Activated CD4-positive, alpha-beta T cell treated with anti-CD3 and anti-CD28 coated beads, Interleukin-2, Interleukin-6, amounts not matched to agents 100 ng/mL and 50 ng/mL, durations not matched to agents 16 hours and 8 hours (primary cell): ENCODE measurements at places on chromosomes 12 and 14.

DNA sequence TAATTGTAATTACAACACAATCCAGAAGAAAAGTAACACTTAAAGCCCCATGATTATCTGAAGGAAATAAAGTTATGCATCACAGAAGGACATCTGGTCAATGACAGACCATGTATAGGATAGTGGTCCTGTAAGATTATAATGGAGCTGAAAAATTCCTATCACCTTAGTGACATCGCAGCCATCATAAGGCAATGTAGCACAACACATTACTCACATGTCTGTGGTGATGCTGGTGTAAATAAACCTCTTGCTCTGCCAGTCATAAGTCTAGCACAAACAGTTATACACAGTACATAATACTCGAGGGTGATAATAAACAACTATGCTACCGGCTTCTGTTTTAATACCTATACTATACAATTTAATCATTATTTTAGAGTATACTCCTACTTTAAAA lies 11.2 kb downstream of the ATG2B start:
- no peak for DNase-seq

DNA sequence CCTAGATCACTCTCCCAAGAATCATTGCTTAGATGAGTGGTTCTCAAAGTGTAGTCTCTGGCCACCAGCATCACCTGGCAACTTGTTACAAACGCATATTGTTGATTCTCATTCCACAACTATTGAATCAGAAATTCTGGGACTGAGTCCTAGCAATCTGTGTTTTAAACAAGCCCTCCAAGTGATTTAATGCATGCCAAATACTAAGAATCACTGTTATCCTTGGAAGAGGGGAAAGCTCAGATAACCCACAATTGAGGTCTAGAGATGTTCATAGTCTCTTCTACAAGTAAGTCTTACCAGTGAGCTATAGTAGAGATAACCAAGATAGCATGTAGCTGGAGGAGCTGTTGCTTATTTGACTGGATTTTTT lies 666.6 kb downstream of the DIO2 start:
- no peak for DNase-seq

DNA sequence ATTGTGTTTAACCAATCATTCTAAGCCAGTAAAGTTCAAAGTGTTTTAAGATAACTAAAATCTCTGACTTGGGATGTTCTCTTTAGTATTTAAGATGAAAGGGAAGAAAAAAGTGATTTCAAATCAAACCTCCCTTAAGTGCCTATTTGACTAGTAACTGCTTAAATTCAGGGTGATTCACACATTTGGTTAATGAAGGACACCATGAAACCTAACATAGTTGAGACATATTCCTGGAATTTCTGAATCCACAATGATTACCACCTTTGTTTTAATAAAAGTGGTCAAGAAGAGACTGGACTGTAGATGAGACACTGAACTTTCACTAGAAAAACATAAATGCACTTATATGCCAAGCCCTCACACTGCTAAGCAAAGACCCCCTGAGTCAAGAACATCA lies 138.7 kb downstream of the MED13L start:
- DNase-seq = no peak

DNA sequence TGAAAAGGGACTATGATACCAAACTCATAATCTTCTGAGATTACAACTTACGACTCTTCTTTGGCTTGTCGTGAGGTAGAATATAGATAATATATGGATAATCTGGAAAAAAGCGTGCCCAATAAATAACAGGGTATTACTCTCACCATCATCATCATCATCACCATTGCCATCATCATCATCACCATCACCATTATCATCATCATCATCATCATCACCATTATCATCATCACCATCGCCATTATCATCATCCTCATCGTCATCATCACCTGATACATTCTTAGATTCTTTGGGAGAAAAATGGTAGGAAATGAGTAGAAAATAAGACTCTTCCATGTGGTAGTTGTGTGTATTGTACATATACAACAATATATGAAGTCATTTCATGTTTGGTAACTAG lies 259.8 kb downstream of the SYT1 start:
- no peak for DNase-seq

GRCh38 chr14:64997108-64997794 lies 10.6 kb downstream of the FNTB start:
- DNase-seq = peak; percentile 67

DNA sequence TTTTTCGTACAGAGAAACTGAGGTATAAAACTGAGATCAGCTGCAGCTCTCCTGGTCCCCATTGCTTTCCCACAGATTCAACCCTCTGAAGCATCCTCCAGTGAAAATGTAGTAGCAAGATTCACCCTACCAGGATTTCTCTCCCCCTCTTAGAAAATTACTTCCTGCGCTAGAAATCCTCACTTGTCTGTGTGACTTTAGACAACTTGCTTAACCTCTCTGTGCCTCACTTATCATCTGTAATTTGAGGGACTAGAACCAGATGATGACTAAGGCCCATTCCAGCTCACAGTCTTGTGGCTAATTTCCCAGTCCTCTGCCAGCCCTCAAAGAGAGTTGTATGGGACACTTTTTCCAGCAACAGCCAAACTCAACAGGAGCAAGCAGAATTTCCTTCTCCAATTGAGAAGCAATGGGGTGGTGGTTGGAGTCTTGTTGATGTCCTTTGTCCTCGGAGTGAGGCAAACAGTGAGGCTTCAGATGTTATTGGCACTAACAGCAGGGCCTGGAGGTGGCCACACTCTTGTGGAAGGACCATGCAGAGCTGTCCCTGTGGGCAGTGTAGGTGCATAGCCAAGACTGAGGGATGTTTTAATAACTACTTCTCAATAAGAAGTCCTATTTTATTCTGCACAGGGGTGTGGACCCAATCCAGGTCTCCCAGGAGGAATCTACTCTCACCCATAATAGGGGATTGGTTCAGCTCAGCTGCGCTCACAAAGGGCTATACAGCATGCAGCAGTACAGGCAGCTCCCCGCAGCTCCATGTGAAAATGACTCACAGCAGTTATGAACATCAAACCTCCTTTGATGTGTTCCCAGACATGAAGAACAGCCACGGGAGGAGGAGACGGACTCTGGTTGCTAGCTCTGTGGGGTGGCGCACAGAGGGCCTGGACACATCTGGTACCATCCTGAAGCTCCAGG lies 200.1 kb downstream of the DAD1 start:
- no peak for DNase-seq

- peak; percentile 64 for DNase-seq
These were observed 4.4 kb upstream of the C1RL start for GRCh38 chr12:7113389-7113871.

DNA sequence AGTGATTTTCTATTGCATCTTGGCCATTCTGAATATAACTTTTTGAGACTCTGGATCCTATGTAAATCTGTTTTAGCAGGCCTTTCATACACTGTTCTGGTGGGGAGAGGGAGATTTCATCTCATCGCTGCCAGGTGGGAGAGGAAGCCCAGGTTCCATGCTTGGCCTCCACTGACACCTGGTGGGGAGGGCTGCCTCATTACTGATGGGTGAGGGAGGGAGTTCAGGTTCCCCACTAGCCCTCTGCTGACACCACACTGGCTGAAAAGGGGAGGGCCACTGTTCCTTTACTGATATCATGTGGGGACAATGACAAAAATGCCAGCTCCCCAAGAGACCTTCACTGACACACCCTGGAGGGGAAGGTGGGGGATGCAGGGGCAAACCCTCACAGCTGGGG lies 2.4 kb upstream of the GALNT8 start:
- no peak for DNase-seq

GRCh38 chr12:122870867-122871664 lies 24.9 kb downstream of the VPS37B start:
- DNase-seq = no peak

DNA sequence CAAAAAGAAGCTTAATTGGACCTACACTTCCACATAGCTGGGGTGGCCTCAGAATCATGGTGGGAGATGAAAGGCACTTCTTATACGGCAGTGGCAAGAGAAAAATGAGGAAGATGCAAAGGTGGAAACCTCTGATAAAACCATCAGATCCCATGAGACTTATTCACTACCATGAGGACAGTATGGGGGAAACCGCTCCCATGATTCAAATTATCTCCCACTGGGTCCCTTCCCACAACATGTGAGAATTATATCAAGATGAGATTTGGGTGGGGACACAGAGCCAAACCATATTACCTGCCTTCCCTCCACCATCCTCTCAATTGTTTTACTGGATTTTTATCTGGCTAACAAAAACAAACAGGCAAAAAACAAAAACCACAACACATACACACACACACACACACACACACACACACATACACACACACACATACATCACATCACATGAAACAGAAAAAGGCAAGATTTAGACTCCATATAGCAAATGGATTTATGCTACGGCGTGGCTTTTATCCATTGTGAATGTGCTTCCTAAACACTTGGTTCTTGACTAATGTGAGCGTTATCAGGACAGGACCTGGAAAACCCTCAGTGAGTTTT lies 66.7 kb downstream of the ZFP36L1 start:
- DNase-seq = no peak

DNA sequence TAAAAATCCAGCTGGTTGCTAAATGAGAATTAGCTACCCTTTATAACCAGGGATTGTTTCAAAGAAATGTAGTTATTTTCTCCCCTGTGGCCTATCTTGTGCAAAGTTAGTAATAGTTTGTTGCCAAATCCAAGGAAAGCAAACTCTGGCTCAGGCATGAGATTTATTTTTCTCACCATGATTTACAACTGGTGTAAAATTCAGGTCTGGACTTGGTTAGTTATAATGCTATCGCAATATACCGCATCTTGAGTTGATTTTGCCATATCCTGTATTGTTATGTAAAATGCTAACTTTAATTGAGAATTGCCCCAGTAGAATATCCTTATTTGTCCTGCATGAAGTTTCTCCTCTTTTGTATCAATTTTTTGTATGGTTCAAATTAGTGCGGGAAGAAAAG lies 135.5 kb downstream of the CRADD start:
- no peak for DNase-seq

DNA sequence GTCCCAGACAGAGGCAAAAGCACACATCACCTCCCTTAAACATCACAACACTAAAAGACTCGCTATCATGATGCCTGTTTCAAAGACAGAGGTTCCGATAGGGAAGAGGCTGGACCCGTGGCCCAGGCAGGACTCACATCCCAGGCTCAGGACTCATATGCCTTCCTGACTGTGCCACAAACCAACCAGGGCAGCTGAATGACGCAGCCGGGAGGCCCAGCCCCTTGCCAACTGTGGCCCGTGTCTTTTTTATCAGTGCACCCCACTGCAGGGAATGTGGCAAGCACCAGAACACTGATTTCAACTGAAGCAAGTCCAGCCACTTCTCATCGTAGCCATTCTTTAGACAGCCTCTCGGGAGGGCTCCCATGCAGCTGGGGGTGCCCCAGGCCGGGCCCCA lies 132.3 kb downstream of the KSR2 start:
- no peak for DNase-seq

GRCh38 chr12:121861636-121862254 lies 3.1 kb upstream of the HPD start:
- DNase-seq = no peak

- DNase-seq = no peak
These were observed 94.1 kb downstream of the ANO6 start for GRCh38 chr12:45309836-45310626.

GRCh38 chr12:24668563-24668962 lies 280.3 kb downstream of the BCAT1 start:
- DNase-seq = no peak

DNA sequence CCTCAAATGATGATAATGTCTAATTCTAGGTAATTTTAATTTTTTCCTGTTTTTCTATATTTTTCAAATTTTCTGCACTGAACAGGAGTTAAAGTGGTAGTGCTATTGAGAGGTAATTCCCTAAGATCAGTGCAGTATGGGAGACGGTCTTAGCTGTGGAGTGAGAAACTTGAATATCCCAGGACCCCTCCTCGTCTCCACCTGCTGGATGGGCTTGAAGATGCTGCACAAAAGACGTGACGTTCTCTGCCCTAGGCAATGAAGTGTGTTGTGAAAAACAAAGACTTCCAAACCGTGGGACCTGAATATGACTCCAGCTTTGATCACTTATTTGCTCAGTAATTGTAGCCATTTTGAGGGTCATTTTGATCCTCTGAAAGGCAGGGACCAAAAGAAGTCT lies 298.1 kb downstream of the VRK1 start:
- DNase-seq = no peak

- DNase-seq = no peak
These were observed 42.6 kb downstream of the KRT80 start for GRCh38 chr12:52149182-52149641.

GRCh38 chr12:78236264-78236663 lies 405.6 kb downstream of the NAV3 start:
- DNase-seq = no peak

DNA sequence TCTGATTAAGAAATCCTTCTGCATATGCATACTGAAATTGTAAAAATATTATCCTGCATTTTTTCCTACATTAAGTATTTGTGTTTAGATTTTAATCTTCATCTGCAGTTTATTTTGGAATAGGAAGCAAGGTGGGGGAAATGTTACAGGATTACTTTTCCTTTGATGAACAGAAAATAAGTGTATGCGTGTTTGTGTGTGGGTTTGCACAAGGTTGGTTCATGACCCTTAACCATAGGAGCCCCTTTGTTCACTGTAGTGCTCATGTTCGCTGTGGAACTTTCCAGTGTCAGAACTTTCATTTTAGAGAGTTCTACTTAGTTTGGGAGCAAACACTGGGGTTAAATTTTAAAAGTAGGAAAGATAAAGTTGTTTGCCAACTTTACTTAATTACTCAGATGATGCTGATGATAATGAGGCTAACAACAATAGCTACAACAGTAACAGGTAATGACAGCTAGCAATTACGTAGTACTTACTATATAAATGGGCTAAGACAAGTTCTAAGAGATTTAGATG lies 6.4 kb upstream of the A2M start:
- no peak for DNase-seq

GRCh38 chr12:109193896-109194295 lies 77.5 kb downstream of the ACACB start:
- DNase-seq = no peak

DNA sequence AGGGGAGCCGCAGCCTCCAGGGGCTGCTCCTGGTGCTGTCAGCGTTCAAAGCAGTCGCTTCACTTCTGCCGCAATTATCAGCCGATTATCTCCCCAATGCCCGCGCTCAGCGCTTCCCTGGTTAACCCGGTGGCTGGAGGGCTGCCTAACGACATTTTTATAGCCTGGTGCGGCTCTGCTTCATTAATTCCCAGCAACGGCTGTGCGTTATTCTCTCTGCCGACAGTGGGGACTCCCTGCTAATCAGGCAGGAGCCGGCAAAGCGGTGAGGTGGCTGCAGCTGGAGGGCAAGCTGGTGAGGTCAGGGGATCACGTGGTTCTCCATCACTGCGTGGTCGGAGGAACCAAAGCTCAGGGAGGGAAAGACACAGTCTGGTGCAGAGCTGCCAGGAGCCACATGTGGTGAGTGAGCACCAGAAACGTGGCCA lies 62.9 kb downstream of the GLRX5 start:
- DNase-seq = no peak
